ENCODE measurements at places on chromosomes 13 and 19. TPM values are rescaled to one million over a fixed set of nuclear protein-coding genes. Genes with fewer than 3 reads are reported as not detected.

PTPRH gene
- 62.3 TPM for total RNA-seq

ZNF793 gene
- total RNA-seq = 6.6 TPM

SIGLEC14 gene
- not detected for total RNA-seq

DNA sequence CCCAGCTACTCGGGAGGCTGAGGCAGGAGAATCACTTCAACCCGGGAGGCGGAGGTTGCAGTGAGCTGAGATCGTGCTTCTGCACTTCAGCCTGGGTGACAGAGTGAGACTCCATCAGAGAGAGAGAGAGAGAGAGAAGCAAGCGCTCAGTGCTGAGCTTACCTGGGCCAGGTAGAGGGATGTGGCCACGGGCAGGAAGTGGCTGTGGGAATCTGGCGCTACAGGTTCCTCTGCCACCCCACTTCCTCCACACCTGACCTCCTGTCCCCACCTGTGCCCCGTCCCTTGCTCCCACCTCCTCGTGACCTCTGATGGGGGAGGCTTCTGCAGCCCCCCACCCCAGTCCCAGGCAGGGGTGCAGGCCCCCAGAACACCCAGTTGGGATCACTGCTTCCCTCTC lies 1.0 kb upstream of the NCCRP1 start:
- DNase-seq = no peak

DNA sequence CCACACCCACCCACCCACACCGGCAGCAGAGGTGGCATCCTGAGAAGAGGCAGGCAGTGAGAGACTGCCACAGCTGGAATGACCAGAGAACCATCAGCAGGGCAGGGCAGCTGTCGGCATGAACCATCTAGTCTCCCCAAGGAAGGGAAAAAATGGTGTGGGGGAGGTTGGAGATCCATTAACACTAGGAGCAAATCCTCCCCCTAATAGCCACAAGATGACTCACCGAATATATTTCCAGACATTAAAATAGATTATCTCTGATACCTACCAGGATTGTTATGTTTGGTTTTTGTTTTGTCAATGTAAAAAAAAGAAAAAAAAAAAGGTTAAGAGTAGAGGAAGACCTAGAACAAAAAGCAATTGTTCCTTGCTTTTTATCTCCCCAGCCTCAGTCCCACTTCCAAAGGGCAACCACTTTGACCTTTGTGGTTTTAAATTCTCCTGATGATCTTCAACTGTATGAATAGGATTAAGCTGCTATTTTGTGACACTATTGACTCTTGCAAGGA lies 34.2 kb downstream of the THSD1 start:
- no peak for DNase-seq

- DNase-seq = no peak
Measured at GRCh38 chr13:78398743-78399410, 204.5 kb downstream of the POU4F1 start.

GRCh38 chr13:90846936-90847335 lies 500.6 kb upstream of the MIR17HG start:
- no peak for DNase-seq

GRCh38 chr19:10105509-10106099 lies 558 bp upstream of the PPAN start:
- no peak for DNase-seq

Data from mucosa of descending colon (tissue), 3 donors.